ENCODE measurements at places on chromosomes 5 and 9.
A peak's percentile ranks its signal among the peaks of the same experiment; 100 is the strongest.

GRCh38 chr5:36215910-36216309 lies 25.8 kb downstream of the NADK2 start:
- DNase-seq = no peak

DNA sequence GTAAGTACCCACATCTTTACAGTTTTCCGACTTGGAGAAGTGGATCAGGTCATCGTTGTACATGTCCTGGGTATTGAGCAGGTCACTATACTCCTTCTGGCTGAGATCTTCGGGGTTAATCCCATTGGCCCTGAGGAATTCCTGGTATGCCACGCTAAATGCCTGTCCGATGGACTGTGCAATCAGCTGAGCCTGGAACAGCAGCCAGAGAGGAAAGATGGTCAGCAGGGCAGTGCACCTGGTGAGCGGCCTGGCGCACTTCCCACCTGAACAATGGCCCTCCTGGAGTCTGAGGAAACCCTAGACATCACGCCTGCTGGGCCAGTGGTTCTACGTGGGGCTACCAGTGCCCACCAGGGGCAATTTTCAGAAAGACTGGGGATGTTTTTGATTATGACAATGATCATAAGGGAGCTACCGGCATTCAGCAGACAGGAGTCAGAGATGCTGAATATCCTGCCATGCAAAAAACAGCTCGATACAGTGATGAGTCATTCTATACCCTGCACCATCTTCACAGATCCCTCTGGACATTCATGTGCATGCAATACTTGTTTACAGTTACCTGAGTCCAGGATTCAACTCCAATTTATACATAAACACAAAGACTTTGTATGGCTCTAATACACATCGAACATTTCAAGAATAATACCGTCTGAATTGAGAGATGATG lies 127.2 kb downstream of the ENTREP1 start:
- no peak for DNase-seq

GRCh38 chr5:75496026-75496425 lies 15.4 kb downstream of the CERT1 start:
- DNase-seq = no peak

DNA sequence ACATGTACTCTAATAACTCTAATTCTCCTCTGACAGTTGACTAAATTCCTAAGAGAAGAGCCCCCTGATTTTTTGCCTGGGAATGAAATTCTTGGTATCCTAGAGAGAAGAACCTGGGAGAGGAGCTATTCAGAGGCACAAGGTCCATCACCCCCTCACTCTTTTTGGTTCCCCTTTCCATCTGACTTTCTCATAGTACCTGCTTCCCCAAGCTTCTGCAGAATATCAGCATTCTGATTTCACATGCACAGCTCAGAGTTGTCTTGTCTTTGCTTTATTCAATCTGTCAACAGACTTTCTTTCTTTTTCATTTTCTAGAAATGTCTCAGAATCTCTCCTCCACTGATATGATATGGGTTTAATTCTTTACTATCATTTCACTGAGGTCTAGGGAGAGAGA lies 141.5 kb upstream of the FBXL17 start:
- no peak for DNase-seq

GRCh38 chr9:93645149-93645889 lies 68.9 kb downstream of the PHF2 start:
- DNase-seq = no peak

DNA sequence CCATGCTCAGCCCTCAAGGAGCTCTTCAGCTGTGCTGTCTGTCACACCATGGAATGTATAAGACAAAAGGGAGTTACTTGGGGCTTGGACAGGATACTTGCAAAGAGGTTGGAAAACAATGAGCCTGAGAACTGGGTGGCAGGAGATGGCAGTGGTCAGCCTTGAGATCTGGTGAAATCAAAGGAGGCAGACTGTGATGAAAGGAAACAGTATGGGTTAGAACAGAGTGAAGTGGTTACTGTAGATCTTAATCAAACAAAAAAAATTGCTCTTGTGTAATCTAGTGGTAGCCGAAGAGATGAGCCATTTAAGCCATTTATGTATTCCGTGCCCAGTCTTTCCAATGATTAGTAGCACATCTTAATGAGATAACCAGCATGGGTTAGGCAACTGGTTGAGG lies 142.2 kb downstream of the SV2C start:
- DNase-seq = no peak

DNA sequence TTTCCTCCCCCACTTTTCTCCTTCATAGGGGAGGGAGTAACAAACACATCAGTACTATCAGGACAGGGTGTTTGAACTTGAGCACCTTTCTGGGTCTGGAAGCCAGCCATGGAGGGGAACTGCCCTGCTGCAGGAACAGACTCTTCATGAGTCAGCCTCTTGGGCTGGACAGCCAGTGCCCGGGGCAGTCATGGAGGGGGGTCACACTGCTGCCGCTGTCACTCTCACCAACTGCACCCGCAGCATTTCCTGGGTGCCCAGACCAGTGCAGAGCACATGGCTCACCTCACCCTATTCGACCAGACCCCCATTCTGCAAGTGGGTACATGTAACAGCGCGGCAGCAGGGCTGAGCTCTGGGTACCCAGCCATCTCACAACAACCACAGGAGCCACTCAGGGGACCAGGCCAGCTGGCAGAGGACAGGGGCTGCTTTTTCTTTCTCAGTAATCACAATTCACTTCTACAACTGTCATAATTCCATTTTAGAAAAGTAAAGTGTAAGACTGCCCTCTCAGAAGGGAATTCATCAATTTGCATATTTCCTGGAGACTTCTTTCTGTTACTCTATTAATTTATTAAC lies 118.4 kb downstream of the CTNND2 start:
- DNase-seq = no peak

DNA sequence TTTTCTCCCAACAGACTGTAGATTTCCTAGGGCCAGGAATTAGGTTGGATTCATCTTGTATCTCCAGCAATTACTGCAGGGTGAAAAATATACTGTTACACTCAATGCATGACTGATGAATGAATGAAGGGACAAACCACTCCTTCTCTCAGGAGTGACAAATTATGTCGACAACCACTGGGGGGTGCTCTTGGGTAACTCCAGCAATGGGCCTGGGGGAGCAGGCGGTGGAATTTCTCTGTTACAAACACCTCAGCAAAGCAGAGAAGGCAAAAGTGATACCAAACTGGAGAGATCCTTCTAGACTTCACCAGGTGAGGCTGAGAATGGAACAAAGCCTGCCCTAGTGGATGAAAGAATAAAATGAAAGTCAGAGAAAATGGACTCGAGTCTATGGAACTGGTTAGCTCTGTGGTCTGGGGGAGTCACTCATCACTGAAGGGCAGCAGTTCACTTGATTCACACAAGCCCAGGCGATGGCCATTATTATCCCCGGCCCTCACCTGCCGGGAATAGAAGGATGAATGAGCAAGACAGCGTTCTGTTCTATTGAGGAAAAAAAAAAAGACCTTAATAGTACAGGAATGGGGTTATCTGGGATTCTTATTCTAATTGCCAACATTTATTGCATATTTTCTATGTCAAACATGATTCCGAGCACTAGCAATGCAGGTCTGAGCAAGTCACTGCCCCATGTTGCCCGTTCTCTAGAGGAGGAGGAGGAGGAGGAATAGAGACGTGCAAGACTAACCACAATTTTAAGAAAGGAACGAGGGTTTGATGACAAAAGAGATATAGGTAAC lies 341.1 kb downstream of the ASTN2 start:
- DNase-seq = no peak

GRCh38 chr9:37036776-37037502 lies 2.9 kb upstream of the PAX5 start:
- DNase-seq = no peak

DNA sequence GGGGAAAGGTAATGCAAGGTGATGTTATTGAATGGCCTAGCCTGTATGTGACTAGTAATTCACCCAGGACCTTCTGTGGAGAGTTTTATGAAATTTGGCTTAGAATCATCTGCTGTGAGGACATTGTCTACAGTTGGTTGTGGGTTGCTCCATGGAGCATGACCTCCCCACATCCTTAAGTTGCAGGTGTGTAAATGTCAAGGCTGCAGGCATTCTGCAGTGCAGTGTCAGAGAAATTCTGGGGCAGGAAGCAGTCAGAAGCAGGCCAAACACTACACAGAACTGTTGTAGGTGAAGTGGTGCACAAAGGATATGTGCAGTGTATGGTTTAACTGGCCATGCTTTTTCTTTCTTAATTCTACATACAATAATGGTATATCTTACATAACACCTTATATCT lies 588.3 kb downstream of the EBF1 start:
- no peak for DNase-seq

GRCh38 chr5:177995691-177996595 lies at the start of gene PROP1:
PROP1 (minus strand) TSS chr5:177996242; CDS start chr5:177995933, 309 bp downstream.
- DNase-seq = no peak

- DNase-seq = peak; percentile 67
Observed at GRCh38 chr5:68196876-68197275, 18.7 kb upstream of the PIK3R1 start.

GRCh38 chr9:94874316-94874715 lies 147.8 kb downstream of the AOPEP start:
- DNase-seq = no peak

GRCh38 chr5:169757016-169757415 lies 119.9 kb downstream of the DOCK2 start:
- DNase-seq = no peak

GRCh38 chr5:126794157-126794828 lies 17.4 kb downstream of the LMNB1 start:
- DNase-seq = no peak

DNA sequence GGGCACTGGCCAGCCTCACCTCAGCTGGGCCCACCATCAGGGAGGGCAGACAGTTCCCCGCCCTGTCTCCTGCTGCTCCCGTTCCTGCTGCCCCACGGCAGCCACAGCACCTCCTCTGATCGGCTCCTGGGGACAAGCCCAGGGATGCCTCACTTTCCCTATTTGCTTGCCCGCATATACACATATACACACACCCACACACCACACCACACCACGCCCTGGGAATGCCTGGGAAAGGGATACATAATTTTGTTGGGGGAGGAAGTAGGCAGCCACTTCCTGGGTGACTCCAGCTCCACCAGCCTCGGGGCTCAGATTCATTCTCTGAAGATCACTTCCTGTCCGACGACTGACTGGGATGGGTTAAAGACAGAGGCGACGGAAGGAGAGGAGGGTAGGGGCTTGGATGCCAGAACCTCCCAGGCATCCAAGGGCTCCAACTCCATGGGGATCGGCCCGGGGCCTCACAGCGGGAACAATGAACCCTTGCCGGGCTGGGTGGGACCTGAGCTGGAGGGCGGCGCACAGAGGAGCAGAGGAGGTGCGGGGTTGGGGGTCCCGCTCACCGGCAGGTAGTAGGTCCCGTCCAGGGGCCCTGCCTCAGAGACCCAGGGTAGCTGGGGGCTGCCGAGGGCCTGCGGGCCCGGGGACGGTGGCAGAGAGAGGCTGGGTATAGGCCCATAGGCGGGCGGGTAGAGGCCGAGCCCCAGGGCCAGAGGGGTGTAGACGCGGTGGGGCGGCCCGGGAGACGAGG lies 2.0 kb upstream of the MZB1 start:
- no peak for DNase-seq

- no peak for DNase-seq
Observed at GRCh38 chr5:113663879-113664541, 150.5 kb downstream of the YTHDC2 start.

- DNase-seq = no peak
Observed at GRCh38 chr9:36905101-36906066, 128.7 kb downstream of the PAX5 start.

- no peak for DNase-seq
Observed at GRCh38 chr9:10005206-10005605, 607.6 kb downstream of the PTPRD start.

DNA sequence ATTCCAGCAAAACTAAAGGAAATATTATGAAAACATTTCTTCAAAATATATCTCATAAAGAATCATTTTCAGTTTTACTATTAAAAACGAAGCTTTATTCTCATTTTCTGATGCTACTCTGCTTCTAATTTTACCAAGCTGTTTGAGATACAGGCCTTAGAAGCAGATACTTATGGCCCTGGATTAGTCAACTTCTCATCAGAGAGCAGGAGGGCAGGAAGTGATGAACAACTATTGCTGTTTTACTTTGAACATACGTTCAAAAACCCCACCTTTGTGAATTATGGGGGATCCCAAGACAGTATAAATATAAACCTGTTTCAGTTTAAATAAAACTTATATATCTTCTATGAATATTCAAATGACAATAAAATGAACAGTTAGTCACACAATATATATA lies 16.0 kb downstream of the MPDZ start:
- no peak for DNase-seq

DNA sequence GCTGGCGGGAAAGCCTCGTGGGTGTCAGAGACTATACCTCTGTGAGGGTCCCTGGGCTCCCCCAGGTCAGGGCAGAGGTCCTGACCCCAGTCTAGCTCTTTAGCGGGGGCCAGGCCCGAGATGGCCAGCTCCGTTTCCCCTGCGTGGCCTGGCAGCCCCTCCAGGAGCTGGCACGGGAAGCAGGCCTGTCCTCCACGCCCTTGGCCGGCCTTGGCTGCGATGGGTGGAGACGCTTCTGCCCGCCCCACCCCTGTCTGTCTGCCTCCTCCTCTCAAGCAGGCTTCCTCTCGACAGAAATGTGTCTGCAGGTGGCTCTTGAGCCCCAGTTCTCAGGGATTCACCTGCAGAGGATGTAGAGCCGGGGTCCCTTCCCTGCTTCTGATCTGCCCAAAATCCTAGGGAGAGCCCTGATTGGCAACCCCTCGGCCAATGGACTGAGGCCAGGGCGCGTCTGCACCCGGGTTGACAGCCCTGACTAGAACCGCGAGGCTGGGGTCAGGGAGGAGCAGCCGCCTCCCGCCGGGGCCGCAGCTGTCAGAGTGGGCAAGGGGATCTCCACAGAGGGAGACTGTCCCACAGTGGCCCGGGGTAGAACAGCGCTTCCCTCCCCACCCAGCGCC lies 2.6 kb upstream of the GRIN1 start:
- DNase-seq = no peak

DNA sequence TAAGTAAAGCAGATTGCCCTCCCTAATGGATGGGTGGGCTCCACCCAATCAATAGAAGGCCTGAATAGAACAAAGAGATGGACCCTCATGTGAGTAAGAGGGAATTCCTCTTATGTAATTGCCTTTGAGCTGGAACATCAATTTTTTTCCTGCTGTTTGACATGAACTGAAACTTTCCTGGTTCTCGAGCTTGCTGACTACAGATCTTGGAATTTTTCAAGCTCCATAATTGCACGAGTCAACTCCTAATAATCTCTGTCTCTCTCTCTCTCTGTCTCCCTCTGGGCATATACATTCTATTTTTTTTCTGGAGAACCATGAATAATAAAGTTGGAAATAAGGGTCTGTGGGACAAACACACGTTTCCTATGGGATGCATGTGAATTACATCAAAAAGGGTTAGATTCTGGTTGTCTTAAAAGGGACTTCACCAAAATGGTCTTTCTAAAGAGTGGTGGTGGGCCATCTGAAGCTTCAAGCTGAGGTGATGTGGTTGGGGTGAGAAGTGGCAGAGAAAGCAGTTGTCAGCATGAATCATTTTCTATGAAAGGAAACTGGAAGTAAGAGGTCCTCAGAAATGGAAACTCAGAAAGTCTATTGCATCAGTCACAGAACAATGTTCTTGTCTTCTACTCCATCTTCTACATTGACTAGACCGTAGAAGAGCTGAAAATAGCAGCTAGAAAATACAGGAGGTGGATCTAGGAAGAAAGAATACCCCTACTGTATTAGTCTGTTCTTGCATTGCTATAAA lies 47.0 kb upstream of the HOMER1 start:
- peak; percentile 31 for DNase-seq

- no peak for DNase-seq
Observed at GRCh38 chr5:140338908-140339307, 7.5 kb downstream of the HBEGF start.

- no peak for DNase-seq
Observed at GRCh38 chr5:15798006-15798405, 298.0 kb downstream of the FBXL7 start.

Measured in GM12878 (cell line).